ENCODE measurements at places on chromosomes 12 and 14. TPM values are rescaled to one million over a fixed set of nuclear protein-coding genes. Genes with fewer than 3 reads are reported as not detected.

- no peak for DNase-seq
Measured at GRCh38 chr14:53193193-53193592, 40.1 kb upstream of the DDHD1 start.

DNA sequence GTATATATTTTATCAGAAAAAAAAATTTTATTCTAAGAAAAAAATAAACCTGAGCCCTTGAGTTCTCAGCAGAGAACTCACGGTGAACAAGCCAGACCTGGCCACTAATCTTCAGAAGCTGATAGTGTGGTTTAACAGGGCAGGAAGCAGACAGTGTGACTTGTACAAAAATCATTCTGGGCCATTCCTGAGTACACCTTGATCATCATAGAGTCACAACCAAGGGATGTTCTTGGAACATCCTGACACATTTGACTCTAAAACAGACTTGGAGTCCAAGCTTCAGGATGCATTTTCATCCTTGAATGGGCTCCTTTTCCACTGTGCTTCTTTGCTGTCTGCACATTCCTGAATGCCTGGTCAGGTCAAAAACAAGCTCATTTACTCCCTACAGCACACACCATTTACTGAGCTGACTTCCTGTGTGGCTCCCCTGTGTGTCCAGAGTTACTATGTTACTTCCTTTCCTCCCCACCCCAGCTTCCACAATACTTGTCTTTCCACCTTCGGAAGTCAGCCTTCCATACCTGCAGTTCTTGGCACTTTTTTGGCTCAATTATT lies 112.0 kb downstream of the ANO6 start:
- DNase-seq, result no peak

DNA sequence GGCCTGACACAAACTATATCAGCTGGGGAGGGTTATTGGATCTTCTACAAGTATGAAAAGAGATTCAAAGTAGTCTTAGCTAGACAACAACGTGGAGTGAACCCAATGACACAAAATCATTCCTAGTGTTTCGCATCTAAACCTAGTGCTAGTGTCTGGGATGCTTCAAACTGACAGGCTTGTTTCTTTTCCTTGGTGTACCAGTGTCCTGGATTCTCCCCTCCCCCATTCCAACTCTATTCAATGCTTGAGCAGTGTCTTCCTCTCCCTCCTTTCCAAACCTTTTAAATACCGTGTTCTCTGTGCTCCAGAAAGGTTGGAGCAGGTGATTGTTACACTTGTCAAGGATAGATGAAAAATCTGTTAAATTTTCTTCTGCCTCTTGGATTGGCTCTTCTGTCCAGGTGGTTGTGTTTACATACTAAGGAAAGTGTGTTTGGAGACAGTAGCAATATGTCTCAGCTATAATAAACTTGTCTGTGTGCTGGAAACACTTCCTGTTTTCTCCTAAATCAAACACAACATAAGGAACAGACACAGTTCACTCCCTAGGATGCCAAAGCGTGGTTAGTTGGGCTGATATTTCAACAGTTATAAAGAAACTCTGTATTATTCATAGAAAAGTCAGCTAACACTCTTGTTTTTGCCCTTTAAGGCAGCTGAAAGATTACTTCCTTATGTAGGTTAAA lies 14.4 kb upstream of the GUCY2C start:
- no peak for DNase-seq

- no peak for DNase-seq
Measured at GRCh38 chr14:61330511-61330910, 9.1 kb downstream of the PRKCH start.

- peak; percentile 29 for DNase-seq
Measured at GRCh38 chr12:87820524-87821202, 208.5 kb downstream of the C12orf50 start.

DNA sequence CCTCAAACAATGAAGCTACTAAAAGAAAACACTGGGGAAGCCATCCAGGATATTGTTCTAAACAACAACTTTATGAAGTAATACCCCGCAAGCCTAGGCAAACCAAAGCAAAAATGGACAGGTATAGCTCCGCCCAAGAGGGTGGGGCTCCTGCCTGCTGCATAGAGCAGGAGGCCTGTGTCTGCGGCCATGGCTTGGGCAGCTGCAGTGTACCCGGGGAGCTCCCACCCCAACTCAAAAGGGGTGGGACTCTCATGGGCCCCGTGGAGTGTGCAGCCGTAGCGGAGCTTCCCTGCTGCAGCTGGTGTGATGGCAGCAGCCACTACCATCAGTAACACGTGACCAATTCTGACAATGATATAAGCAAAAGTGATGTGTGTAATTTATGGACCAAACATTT lies 264.2 kb upstream of the KITLG start:
- no peak for DNase-seq

The AJUBA gene
- total RNA-seq, result 150 TPM

DNA sequence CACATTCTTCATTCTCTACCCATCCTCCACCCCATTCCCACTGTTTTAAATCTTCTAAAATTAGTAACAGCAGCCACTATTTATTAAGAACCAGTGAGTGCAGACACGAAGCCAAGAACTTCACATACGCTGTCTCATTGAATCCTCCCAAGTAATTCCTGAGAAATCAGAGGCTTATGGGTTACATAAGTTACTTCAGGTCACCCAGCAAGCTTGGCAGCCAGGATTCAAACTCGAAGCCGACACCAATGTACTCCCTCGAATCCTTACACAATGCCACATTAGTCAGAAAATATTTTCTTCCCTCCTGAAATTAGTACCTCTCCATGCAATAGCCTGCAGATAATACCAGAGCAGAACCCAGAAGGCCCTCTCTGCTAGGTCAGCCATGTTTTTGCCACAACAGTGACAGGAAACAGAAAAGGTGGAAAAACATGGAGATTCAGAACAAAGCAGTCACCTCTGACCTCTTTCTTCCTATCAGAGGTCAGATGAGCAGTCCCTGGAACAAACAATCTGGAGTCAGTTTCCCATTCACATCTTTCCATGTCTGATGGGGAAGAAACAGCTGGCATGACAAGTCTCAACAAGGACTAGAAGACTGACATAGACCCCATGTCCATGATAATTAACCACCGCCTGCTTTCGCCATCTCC lies 16.4 kb downstream of the NID2 start:
- peak; percentile 38 for DNase-seq

DNA sequence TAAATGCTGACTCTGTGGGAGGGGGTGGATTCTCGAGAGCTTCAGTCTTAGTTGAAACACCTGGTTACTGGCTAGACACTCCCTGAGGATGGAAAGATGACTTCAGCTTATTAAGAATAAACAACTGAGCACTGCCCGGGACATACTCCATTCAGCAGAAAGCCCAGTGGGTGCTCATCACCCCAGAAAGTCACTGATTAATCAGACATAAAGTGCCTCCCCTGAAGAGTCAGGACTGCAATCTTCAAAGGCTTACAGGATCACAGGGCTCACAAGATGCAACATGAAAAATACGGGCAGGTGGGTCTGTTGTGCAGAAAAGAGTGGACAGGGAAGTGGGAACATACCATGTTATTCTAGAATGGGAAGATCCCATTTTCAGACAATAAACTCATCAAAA lies 207.0 kb downstream of the CALM1 start:
- no peak for DNase-seq

The GALC gene
- total RNA-seq, result 20.2 TPM

The DDX23 gene
- total RNA-seq, result 61.2 TPM

The OR6C3 gene
- total RNA-seq, result not detected

- no peak for DNase-seq
Measured at GRCh38 chr12:61095111-61095510, 1165.1 kb upstream of the USP15 start.

The C12orf54 gene
- not detected for total RNA-seq

GRCh38 chr12:124008595-124008994 lies 35.6 kb downstream of the ZNF664 start:
- no peak for DNase-seq

DNA sequence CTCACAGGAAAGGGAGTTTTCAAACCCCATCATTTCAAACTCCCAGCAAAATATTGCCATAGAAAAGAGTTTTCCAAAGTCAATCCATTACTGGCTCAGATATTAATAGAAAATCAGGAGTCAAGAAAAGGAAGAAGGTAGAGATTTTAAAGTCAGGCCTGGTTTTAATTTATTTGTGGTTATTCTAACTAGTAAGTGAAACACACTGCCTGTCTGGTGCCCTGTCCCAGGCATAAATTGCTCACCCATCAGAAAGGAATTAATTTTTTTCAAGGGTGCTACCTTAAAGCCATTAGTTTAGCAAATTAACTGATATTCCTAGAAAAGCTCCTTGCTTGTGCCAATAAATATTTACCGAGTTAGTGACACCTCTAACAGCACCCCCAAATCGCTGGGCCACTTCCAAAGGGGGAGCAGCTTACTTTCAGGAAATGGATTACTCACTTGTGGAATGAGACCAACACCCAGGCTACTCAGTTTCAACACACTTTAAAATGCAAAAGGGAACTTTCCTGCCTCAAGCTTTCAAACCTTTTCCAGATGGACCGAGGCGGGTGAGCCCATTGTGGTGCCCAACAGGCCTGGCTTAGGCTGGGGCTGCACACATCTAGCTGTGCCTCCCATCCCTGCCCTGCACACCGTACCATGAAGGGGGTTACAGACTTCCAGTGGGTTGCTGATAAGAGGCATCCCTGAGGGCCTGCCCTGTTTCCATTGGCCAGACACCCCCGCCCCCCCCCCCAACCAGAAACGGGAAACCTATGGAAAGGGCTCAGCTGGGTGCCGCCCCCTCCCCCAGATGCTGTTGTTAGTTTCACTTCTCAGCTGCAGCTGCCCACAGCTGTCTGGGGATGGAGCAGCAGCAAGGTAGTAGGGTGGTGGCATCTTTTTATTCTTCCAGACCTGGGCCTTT lies 117.2 kb downstream of the SAMD4A start:
- DNase-seq, result no peak

DNA sequence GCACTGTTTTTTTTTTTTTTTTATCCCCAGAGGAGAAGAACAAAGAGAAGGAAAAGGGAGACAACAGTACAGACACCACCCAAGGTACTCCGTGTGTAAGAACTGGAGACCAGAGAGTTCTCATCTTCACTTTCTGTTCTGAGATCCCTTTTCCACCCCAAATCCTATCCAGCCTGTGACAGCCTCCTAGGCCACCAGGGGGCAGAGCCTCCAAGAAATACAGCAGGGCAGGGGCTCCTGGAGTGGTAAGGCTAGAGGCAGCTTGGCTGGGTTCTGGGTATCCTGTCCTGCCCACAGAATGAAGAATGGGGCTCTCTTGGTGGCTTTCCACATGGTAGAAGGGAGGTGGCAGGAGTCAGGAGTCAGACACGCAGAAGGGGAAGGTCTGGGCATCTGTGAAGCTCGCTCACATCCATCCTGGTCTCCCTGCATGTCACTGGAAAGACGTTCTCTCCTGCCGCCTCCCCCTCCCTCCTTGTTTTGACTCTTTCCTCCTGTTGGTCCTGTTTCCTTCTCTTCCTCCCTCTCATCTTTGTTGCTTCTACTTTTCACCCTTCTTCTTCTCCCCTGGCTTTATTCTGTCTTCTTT lies 12.0 kb downstream of the CLSTN3 start:
- peak; percentile 68 for DNase-seq

GRCh38 chr14:95313707-95314106 lies 6.0 kb downstream of the CLMN start:
- peak; percentile 20 for DNase-seq

The CYP27B1 gene
- total RNA-seq, result not detected

The WNT1 gene
- total RNA-seq, result not detected

The ZNF26 gene
- total RNA-seq, result 9.6 TPM

GRCh38 chr14:78758333-78758732 lies 588.2 kb downstream of the NRXN3 start:
- DNase-seq, result peak; percentile 10
